ENCODE measurements at places on chromosomes 2 and 18. TPM values are rescaled to one million over a fixed set of nuclear protein-coding genes. Genes with fewer than 3 reads are reported as not detected.

- no peaks in the 10 kb centered on the region for H3K36me3 ChIP-seq
- H3K27ac ChIP-seq: peak within 1 kb of the TSS; percentile 73
- no peak for DNase-seq
- H3K27me3 ChIP-seq: no peaks in the 10 kb centered on the region
Measured at GRCh38 chr2:201182650-201183364, at the start of gene CASP10. TSS of gene CASP10 (plus strand) at chr2:201183141. CDS start at chr2:201185778, 2,637 bp downstream.

DNA sequence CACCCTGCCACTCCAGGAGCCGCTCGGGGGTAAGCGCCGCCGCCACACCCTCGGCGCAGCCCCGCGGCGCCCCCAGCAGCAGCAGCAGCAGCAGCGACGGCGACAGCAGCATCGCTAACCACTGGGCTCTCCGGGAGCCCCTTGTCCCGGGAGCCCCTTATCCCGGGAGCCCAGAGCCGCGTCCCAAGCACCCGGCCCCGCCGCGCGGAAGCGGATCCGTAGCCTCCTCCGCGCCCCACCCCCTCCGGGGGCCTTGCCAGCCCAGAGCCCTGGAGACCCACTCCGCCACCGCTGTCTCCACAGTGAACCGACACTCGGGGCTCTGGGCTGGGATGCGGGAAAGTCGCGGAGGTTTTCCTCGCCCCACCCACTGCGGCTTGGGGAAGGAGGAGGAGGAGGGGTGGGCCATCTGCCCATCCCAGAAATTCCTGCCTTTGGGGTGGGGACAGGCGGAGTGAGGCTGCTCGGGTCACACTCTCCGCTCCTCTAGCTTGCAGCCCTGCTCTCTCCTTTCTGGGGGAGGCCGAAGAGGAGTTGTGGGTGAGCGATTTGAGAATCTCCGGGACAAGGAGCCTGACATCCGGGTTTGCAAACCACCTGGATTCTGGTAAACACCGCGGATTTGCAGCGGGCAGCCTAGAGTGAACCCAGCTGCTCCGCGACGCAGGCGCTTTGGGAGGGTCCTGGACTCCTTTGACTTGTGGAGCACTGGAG lies at the start of gene PLA2R1:
Gene PLA2R1, minus strand, starts transcription at position 324 of the 714 bp plus-strand sequence. Its CDS starts 212 bp downstream, at position 112.
- peak within 1 kb of the TSS; percentile 86 for H3K27ac ChIP-seq
- no peaks in the 10 kb centered on the region for H3K4me1 ChIP-seq
- H3K4me3 ChIP-seq: peak within 1 kb of the TSS; percentile 85
- no peaks in the 10 kb centered on the region for H3K36me3 ChIP-seq
- peak; percentile 63 for DNase-seq
- H3K27me3 ChIP-seq: no peaks in the 10 kb centered on the region

GRCh38 chr2:232239951-232240681 lies 138.4 kb upstream of the ALPP start:
- H3K27me3 ChIP-seq: no peaks in the 10 kb centered on the region
- H3K27ac ChIP-seq: no peak overlapping the region
- no peak overlapping the region for H3K4me3 ChIP-seq
- no peaks in the 10 kb centered on the region for H3K36me3 ChIP-seq
- DNase-seq: no peak
- no peaks in the 10 kb centered on the region for H3K4me1 ChIP-seq

- DNase-seq: no peak
- H3K4me3 ChIP-seq: no peak overlapping the region
- H3K27me3 ChIP-seq: no peaks in the 10 kb centered on the region
- H3K27ac ChIP-seq: no peak overlapping the region
- H3K36me3 ChIP-seq: no peaks in the 10 kb centered on the region
Measured at GRCh38 chr2:74714691-74715080, 60.6 kb downstream of the SEMA4F start.

- no peak overlapping the region for H3K27ac ChIP-seq
- peak; percentile 13 for DNase-seq
- no peaks in the 10 kb centered on the region for H3K27me3 ChIP-seq
- H3K36me3 ChIP-seq: no peaks in the 10 kb centered on the region
- H3K4me3 ChIP-seq: no peak overlapping the region
Measured at GRCh38 chr2:120767486-120768005, 31.9 kb downstream of the GLI2 start.

DNA sequence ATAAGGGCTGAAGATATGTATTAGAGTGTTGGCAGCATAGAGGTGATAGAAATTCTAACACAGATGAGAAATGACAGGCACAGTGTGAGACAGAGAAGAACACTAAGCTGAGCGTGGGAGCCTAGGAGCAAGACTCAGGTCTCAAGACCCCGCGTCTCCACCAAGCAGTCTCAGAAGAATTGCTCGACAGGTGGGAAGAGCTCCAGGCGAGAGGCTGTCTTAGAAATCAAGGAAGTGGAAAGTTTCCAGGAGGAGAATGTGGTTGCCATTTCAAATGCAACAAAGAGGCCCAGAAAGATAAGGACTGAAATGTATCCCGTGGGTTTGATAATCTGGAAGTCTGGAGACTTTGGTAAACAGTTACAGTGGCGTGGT lies 31.5 kb upstream of the CAB39 start:
- H3K4me3 ChIP-seq: no peak overlapping the region
- no peaks in the 10 kb centered on the region for H3K36me3 ChIP-seq
- H3K27ac ChIP-seq: no peak overlapping the region
- DNase-seq: no peak
- H3K4me1 ChIP-seq: no peaks in the 10 kb centered on the region
- H3K27me3 ChIP-seq: no peaks in the 10 kb centered on the region

- H3K4me1 ChIP-seq: no peaks in the 10 kb centered on the region
- no peaks in the 10 kb centered on the region for H3K27me3 ChIP-seq
- no peak overlapping the region for H3K4me3 ChIP-seq
- H3K27ac ChIP-seq: no peak overlapping the region
- DNase-seq: no peak
- no peaks in the 10 kb centered on the region for H3K36me3 ChIP-seq
Measured at GRCh38 chr2:216379977-216380376, 7.7 kb upstream of the MARCHF4 start.

DNA sequence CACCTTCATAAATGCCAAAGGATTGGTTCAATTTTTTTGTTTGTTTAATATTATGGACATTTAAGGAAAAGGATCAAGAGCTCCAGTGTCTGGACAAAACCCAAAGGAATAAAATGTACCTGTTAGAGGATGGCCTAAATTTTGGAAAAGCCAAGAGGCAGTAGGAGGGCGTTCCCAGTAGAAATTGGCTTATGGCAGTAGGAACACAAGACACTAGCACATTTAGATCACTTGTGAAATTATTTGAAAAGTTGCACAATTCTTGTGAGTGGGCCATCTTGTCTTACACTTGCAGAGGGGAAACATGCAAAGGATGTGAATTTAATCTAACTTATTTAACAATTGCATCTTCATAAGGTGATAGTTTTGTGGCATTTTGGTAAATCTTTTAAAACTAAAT lies 3.2 kb downstream of the BZW1 start:
- H3K27me3 ChIP-seq: no peaks in the 10 kb centered on the region
- H3K36me3 ChIP-seq: no peaks in the 10 kb centered on the region
- H3K27ac ChIP-seq: no peak overlapping the region
- peaks cover 12% of the 10 kb centered on the region for H3K4me1 ChIP-seq

DNA sequence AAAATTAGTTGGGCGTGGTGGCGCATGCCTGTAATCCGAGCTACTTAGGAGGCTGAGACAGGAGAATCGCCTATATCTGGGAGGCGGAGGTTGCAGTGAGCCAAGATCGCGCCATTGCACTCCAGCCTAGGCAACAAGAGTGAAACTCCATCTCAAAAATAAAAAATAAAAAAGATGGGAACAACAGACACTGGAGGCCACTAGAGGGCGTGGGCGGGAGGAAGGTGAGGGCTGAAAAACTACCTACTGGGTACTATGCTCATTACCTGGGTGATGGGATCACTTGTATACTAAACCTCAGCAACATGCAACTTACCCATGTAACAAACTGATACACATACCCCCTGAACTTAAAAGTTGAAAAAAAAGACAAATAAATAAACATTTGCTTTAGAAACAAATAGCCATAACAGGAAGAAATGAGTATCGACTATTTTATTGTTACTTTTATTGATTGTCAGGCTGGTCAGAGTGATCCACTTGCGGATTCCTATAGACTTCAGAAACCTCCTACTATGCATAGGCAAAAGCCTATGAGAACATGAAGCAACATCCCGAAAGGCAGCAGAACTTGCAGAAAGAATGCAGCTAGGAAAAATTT lies 61.0 kb downstream of the TMEM163 start:
- H3K27me3 ChIP-seq: no peaks in the 10 kb centered on the region
- no peak overlapping the region for H3K27ac ChIP-seq
- H3K4me3 ChIP-seq: no peak overlapping the region
- no peaks in the 10 kb centered on the region for H3K4me1 ChIP-seq

GRCh38 chr2:224102991-224103390 lies 63.9 kb upstream of the SERPINE2 start:
- H3K27ac ChIP-seq: no peak overlapping the region
- H3K4me3 ChIP-seq: no peak overlapping the region
- DNase-seq: no peak
- no peaks in the 10 kb centered on the region for H3K36me3 ChIP-seq
- H3K4me1 ChIP-seq: no peaks in the 10 kb centered on the region

Gene KANSL1L
- 81.8 TPM for total RNA-seq

Gene SERPINB13
- total RNA-seq: not detected

Gene PGAP1
- total RNA-seq: 19.4 TPM

Gene PLB1
- total RNA-seq: 12.4 TPM

Gene DSC2
- 8.5 TPM for total RNA-seq

Gene FSHR
- total RNA-seq: not detected

Gene ZNF513
- total RNA-seq: 10.2 TPM

Gene GAL3ST2
- not detected for total RNA-seq

All from uterus (tissue), 4 donors.